ENCODE measurements at places on chromosomes 5 and 9. TPM values are rescaled to one million over a fixed set of nuclear protein-coding genes. Genes with fewer than 3 reads are reported as not detected.

DNA sequence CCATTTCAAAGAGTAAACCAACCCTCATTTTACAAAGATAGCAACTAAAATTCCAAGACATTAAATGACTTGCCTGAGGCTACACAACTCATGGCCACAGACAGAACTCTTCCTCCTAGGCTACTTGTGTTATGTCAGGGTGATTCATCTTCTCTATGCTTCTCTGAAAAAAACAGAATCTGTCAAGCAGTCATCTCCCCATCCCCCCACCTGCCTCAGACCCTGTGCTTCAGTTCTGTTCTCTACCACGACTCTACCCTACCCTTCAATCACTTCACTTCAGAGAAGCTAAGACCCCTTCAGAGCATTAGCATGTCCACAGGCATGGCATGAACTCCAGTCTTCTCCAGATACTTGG is 277.7 kb upstream of the PTGER4 start:
- DNase-seq, result peak; percentile 96

DNA sequence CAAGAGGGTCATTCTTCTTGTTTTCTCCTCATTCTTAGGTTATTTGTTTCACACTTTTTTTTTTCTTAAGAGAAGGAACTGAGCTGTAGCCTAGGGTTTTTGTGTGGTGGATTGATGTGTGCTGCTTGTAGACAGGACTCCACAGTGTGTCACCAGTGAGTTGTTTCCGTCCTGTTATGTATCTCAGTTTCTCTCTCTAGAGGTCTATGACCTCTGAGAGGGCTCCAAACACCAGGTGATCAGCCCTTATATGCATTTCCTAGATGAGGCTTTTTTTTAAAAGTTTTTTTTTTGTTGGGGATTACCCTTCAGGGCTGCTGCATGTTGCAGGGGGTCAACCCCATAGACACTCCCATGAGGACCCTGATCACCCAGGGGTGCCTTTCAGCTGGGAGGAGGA is 124.2 kb upstream of the MAST4 start:
- no peak for DNase-seq

- no peak for DNase-seq
Observed at GRCh38 chr5:82525626-82526025, 247.5 kb upstream of the RPS23 start.

DNA sequence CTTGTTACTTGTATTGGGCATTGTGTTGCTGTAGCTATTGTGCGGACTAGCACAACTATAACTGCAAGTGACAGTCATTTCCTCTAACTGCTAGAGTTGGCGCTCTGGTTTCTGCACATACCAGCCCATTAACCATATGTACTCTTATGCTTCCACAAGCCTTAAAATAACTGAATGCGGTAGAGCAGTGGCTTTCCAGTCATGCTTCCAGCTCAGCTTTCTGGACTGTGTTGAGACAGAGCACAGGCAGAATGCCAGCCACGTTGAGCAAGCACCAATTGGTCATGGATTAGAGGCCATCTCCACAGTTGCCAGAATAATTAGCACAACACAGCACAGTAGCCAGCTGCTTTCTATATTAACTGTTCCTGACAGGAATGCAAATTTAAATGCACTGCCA is 12.2 kb downstream of the INVS start:
- DNase-seq, result peak; percentile 98

- no peak for DNase-seq
Observed at GRCh38 chr5:101346447-101346846, 443.4 kb upstream of the ST8SIA4 start.

GRCh38 chr5:135880278-135880677 is 15.4 kb downstream of the IL9 start:
- DNase-seq, result no peak

The SLC25A2 gene
- total RNA-seq, result 0.05 TPM

The TNFSF15 gene
- total RNA-seq, result 0.10 TPM

The CYLC2 gene
- not detected for total RNA-seq

The KLF9 gene
- total RNA-seq, result 20.7 TPM

Measured in M059J (cell line).